ENCODE measurements at places on chromosomes 7 and 10.

GRCh38 chr10:5064656-5065055, 29.6 kb upstream of the AKR1C3 start:
- no peak for DNase-seq

DNA sequence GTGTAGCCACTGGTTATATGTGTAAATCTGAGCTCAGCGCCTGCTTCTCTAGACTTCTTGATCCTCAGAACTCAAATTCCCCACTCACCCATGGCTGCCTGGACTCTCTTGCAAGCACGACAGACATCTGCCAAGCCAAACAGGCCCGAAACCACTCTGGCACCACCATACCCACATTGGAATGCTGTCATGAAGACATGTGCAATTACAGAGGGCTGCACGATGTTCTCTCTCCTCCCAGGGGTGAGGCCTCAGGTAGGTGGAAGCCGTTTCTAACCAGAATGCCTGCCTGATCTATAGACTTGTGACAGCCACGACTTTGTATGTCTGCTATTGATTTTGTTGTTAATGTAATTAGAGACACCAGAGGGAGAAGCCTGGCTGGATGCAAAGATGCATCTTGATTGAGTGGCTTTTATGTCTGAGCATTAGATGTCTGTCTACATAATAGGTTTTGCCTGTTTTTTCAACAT, 4.0 kb downstream of the BAMBI start:
- no peak for DNase-seq

DNA sequence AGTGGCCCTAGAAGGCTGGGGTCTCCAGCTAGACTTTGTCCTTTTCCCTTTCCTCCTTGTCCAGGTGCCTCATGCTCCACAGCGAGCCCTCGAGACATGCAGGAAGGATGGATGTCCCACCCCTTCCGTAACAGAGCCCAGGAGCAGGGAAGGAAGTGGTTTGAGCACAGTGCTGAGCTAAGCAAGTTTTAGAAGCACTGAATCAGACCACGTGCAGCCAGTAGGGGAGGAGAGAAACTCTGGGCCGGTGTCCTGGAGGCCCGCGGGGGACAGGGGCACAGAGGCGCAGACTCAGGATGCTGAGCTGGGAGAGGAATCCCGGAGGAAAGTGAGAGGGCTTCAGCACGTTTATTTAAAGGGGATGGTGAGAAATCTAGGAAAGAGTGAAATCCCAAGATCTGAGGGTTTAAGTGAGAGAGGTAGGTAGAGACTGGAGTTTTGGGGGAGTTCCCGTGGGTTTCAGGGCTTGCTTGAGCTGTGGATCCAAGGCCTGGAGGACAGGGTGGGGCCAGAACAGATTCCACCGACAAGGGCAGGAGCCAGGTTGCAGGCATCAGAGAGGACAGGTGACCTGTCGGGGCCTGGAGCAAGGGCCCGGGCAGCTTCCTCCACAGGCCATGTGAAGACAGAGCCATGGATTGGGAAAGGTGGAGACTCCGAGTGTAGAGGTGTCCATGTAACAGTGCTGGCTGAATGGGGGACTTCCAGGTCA, 4.4 kb upstream of the IRF5 start:
- no peak for DNase-seq

DNA sequence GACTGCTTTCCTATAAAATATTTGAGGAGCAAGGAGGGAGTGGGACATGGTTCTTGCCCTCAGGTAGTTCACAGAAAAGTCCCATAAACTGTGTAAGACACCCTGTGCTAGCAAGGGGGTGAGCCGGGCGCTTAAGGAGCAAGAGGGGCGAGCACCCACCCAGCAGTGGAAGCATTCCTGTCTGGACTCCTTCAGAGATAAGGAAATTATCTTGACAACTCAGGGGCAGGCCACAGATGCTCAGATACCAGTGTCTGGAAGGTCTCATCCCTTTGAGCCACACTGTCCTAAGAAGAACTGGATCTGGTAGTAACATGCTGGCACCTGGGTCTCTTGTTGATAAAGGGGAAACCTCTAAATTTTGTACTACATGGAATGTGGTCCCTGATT, 54.1 kb downstream of the DAGLB start:
- DNase-seq, result no peak

- DNase-seq, result no peak
Measured at GRCh38 chr10:97490592-97490991, 7.6 kb downstream of the MMS19 start.
